Neural crest cell (in vitro differentiated cells): ENCODE measurements at places on chromosomes 7 and 10.
A peak's percentile ranks its signal among the peaks of the same experiment; 100 is the strongest.

DNA sequence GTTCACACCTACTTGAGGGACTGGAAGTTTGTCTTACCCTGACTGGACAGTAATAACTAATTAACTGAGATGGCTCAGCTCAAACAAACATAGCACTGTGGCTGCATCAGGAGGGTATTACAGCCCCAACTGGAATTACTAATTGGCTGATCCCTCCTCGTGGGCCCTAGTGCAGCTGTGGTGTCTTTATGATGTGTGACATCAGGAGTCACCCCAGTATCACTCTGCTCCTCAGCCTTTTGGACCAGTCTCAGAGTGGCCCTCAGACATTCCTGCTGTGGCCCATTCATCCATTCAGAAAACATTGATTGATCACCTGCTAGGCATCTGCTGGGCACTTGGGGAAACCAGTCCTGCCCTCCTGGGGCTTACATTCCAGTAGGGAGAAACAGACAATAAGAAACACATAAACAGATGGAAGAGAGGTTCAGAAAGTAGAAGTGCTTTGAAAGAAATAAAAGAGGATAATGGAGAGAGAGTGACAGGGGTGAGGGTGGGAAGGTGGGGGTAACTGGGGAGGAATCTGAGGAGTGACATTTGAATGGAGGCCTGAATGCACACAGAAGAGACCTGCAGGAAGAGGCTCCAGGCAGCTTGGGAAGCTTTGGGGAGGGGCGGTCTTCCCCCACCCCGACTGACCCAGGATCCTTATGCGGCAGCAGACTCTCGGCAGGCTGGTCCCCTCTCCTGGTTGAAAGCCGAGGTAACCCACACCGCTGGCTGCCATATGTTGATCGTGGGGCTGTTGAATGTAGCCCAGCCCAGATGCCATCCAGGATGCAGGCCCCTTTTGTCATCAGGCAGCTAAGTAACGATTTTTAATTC lies 113.1 kb downstream of the C10orf105 start:
- H3K4me3 ChIP-seq: no peak overlapping the region
- peaks cover 48% of the 10 kb centered on the region for H3K4me1 ChIP-seq
- DNase-seq: no peak
- no peak overlapping the region for H3K27ac ChIP-seq

DNA sequence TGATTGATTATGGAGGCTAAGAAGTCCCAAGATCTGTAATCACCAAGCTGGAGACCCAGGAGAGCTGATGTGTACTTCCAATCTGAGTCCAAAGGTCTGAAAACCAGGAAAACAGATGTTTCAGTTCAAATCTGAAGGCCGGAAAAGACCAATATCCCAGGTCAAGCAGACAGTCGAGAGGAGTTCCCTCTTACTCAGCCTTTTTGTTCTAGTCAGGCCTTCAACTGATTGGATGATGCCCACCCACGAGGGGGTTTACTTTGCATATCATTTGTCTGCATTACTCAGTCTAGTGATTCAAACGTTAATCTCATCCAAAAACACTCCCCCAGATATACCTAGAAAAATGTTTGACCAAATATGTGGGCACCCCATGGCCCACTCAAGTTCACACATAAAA lies 7.4 kb upstream of the ARID5B start:
- no peak for DNase-seq
- no peak overlapping the region for H3K27ac ChIP-seq
- no peaks in the 10 kb centered on the region for H3K36me3 ChIP-seq
- H3K4me3 ChIP-seq: no peak overlapping the region

GRCh38 chr10:70785190-70785589 lies at the start of gene TBATA:
Gene TBATA (minus strand): TSS chr10:70785377. CDS start chr10:70783379, 1,998 bp downstream.
- H3K4me1 ChIP-seq: no peaks in the 10 kb centered on the region
- no peaks in the 10 kb centered on the region for H3K27me3 ChIP-seq
- DNase-seq: no peak
- no peaks in the 10 kb centered on the region for H3K36me3 ChIP-seq

DNA sequence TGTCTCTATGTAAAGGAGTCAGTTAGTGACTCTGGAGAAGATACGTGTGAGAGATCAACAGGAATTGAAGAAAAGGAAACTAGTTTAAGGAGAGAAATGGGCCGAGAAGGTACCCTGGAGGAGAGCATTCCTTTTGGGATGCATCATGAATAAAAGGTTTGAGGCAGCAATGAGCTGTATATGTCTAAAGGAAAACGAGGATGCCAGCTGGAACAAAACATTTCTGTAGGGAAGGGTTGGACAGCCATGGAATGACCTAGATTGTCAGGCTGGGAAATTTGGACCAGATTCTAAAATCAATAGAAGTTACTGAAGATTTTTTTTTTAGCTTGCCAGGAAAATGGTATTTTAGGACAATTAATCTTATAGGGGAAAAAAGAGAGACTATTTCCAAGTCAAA lies 17.2 kb upstream of the MPP7 start:
- DNase-seq: no peak
- H3K4me3 ChIP-seq: no peak overlapping the region
- H3K4me1 ChIP-seq: no peaks in the 10 kb centered on the region
- no peak overlapping the region for H3K27ac ChIP-seq
- no peaks in the 10 kb centered on the region for H3K36me3 ChIP-seq
- H3K27me3 ChIP-seq: peaks cover 22% of the 10 kb centered on the region

DNA sequence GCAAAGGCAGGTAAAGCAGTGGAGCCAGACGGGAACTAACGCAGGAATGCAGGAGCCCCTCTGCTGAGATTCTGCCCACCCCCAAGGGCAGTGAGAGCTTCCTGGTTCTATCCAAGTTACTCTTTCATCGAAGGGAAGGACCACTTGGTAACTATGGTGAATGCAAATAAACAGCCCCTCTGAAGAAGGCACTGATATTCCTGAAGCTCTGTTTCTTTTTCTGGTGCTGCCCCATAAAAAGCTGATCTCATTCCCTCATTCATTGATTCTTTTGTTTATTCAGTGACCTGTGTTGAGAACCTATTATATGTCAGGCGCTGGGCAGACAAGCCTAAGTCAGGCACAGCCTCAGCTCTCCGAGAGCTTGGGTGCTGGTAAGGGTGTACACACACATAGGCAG lies 217.3 kb downstream of the SNX10 start:
- H3K27ac ChIP-seq: peak overlapping the region; percentile 81
- no peaks in the 10 kb centered on the region for H3K27me3 ChIP-seq
- no peaks in the 10 kb centered on the region for H3K36me3 ChIP-seq

DNA sequence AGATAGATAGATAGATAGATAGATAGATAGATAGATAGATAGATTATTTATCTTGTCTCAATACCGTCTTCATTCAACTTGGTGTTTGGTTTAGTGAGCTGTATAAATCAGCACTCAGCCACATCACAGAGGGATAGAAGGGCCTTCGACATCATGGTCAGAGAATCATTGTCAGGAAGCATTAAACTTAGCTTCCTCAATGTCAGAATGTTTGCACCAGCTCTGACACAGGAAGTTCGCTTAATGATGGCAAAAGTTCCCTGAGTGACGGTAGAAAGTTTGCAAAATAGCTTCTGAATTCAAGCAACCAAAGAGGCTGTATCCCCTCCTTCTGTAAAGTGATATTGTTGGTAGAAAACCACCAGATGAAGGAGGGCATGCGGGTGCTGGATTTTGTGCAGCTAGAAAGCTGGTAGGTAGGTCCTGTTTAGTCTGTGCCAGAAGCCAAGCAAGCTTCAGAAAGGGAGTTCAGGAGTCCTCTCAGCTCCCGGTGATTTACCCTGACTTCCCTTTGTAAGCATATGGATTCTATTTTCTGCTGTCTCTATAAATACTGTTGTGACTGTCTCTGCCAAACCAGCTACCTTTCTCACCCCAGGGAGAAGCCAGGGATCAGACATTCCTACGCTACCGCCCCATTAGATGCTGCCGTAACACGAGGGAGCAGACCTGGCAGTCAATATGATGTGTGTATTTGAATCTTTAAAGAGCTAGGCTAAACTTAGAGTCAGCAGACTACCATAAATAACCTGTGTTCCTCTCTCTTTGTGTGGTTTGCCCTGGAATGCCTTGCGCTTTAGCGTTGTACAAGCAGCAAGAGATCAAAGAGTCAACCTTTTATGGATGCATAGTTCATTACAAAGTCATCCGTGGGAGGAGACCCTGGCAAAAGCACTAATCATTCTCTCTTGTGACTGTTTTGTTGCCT lies 200.5 kb upstream of the KIAA1217 start:
- H3K27me3 ChIP-seq: no peaks in the 10 kb centered on the region
- peak overlapping the region; percentile 42 for H3K4me3 ChIP-seq
- no peak for DNase-seq
- peak overlapping the region; percentile 68 for H3K27ac ChIP-seq

DNA sequence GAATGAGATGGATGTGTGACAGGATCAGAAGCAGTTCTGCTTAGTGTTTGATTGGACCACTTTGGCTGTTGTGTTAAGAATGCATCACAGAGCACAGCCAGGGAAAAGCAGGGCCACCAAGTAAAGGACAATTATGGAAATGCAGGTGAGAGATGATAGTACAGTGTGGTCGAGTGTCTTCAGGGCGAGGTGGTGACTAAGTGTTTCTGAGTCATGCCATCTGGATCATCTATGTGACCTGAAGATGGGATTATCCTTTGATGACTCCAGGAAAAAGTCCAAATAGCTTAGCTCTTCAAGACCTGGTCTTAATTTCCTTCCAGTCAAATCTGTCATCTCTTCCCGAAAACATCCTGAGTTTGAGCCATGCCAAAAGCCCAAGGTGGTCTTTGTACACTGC lies 523.2 kb upstream of the IGFBP3 start:
- H3K4me3 ChIP-seq: no peak overlapping the region
- H3K4me1 ChIP-seq: no peaks in the 10 kb centered on the region
- no peaks in the 10 kb centered on the region for H3K36me3 ChIP-seq
- H3K27me3 ChIP-seq: no peaks in the 10 kb centered on the region

- H3K36me3 ChIP-seq: no peaks in the 10 kb centered on the region
- no peak for DNase-seq
- peaks cover 17% of the 10 kb centered on the region for H3K4me1 ChIP-seq
- no peak overlapping the region for H3K27ac ChIP-seq
- no peak overlapping the region for H3K4me3 ChIP-seq
- no peaks in the 10 kb centered on the region for H3K27me3 ChIP-seq
These were observed 2.7 kb downstream of the FOXP2 start for GRCh38 chr7:114417290-114417689.

- H3K4me3 ChIP-seq: no peak overlapping the region
- H3K27me3 ChIP-seq: no peaks in the 10 kb centered on the region
- peaks cover 36% of the 10 kb centered on the region for H3K36me3 ChIP-seq
- H3K27ac ChIP-seq: no peak overlapping the region
- H3K4me1 ChIP-seq: no peaks in the 10 kb centered on the region
These were observed 29.2 kb downstream of the TRRAP start for GRCh38 chr7:98907570-98907969.

DNA sequence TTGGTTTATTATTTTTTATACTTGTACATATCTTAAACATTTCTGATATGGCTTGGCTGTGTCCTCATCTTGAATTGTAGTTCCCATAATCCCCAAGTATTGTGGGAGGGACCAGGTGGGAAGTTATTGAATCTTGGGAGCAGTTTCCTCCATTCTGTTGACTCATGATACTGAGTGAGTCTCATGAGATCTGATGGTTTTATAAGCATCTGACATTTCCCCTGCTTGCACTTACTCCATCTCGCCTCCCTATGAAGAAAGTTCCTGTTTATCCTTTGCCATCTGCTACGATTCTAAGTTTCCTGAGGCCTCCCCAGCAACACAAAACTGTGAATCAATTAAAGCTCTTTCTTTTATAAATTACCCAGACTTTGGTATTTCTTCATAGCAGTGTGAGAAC lies 207.7 kb downstream of the TPK1 start:
- DNase-seq: no peak
- H3K4me1 ChIP-seq: no peaks in the 10 kb centered on the region
- no peaks in the 10 kb centered on the region for H3K36me3 ChIP-seq
- H3K4me3 ChIP-seq: no peak overlapping the region

GRCh38 chr7:128243273-128243672 lies 2.2 kb downstream of the LEP start:
- no peaks in the 10 kb centered on the region for H3K36me3 ChIP-seq
- DNase-seq: no peak

- peak overlapping the region; percentile 92 for H3K27ac ChIP-seq
- H3K4me1 ChIP-seq: peaks cover 22% of the 10 kb centered on the region
- DNase-seq: no peak
- no peak overlapping the region for H3K4me3 ChIP-seq
These were observed 427 bp downstream of the PYROXD2 start for GRCh38 chr10:98414578-98414931.

DNA sequence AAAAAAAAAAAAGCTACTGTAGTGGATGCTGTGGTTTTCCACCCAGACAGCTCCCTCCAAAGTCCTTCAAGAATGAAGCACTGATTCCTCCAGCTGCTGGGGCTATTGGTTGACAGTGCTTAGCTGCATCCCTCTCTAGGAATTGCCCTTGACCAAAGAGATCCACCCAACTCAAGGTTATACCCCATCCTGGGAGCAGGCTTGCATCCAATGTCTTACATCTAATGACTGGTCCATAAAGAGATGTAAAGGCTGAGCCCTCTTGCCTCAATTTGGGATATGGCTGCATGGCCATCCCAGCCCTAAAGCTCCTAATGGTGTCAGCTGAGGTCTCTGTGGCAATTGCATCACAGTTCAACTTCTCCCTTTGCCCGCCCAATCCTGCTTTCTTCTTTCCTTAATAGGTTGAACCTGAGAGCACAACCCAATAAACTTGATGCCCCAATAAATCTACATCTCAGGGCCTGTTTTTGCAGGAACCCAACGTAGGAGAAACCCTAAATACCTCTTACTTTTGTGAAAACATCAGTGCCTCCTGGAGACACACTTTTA lies 4.4 kb downstream of the GPR37 start:
- H3K36me3 ChIP-seq: peaks cover 14% of the 10 kb centered on the region
- H3K4me1 ChIP-seq: peaks cover 37% of the 10 kb centered on the region
- DNase-seq: no peak
- H3K4me3 ChIP-seq: peak overlapping the region; percentile 67
- no peak overlapping the region for H3K27ac ChIP-seq
- peaks cover 30% of the 10 kb centered on the region for H3K27me3 ChIP-seq

DNA sequence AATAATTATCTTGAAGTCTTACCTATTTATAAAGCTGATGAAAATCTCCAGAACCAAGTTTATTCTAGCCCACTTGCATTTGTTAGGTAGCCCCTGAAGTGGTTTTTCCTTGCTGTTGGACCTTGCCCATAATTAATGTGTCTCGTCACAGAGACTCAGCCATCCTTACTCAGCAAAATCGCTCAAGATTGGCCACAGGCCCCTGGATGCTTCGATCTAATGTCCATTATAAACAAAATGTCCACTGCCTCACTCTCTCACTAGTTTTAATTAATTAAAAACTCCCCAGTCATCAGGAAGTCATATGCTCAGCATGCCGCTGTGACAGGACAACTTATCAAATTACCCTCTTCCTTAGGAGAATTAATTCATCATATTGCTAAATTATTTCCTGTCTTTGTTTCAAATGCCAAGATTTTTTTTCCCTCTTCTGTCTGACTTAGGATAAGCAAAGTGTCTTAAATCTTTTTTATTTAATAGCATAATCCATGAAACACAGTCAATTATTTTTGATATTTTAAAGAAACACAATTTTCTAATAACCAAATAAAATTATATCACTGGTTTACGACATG lies 126.8 kb upstream of the PCLO start:
- H3K4me1 ChIP-seq: no peaks in the 10 kb centered on the region
- no peak overlapping the region for H3K27ac ChIP-seq
- H3K4me3 ChIP-seq: no peak overlapping the region
- no peak for DNase-seq

- H3K27me3 ChIP-seq: peaks cover 31% of the 10 kb centered on the region
- H3K4me3 ChIP-seq: no peak overlapping the region
- no peak overlapping the region for H3K27ac ChIP-seq
- no peaks in the 10 kb centered on the region for H3K36me3 ChIP-seq
These were observed 102.6 kb upstream of the HABP2 start for GRCh38 chr10:113450046-113450804.
